ENCODE measurements at places on chromosomes 4 and X.

DNA sequence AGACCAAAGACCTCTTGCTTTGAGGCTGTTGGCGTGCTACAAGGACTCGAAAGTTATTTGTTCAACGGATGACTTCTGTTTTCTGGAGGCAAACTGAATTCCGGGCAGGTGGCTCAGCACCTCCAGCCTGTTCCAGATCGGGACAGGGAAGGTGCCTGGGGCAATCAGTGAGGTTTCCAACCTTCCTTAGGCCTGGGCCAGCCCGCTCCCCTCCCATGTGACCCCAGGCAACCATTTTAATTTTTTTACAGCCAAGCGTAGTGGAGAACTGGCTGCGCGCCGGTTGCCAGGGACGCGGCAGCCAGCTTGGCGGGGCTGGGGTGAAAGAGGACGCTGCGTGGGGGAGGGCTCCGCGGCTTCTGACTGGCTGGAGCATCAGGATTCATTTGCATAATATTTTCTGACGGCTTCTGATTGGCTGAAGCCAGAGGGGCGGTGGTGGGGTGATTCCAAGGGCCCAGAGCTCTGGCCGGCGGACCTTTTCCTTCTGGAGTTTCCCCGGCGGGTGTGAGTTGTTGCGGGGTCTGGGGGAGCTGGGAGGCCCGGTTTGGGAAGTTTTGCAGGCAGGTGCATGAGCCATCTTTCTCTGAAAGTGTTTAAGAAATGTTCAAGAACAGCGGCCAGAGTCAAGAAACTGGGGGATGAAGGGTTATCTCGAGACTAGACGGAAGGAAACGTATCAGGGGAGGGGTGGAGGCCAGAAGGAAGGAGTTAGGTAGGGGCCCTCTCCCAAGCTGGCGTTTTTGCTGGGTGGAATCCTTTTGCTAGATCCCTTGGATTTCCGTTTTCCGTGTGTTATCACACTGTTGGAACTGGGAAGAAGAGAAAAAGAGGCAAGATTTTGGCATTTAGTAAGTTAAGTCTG lies at the start of gene MID1IP1:
Gene MID1IP1 (plus strand): TSS at position 479 of the 865 bp plus-strand sequence. CDS start 3,488 bp downstream, outside the sequence.
- peak; percentile 40 for DNase-seq

GRCh38 chr4:85393201-85393600 lies 81.7 kb upstream of the ARHGAP24 start:
- no peak for DNase-seq

DNA sequence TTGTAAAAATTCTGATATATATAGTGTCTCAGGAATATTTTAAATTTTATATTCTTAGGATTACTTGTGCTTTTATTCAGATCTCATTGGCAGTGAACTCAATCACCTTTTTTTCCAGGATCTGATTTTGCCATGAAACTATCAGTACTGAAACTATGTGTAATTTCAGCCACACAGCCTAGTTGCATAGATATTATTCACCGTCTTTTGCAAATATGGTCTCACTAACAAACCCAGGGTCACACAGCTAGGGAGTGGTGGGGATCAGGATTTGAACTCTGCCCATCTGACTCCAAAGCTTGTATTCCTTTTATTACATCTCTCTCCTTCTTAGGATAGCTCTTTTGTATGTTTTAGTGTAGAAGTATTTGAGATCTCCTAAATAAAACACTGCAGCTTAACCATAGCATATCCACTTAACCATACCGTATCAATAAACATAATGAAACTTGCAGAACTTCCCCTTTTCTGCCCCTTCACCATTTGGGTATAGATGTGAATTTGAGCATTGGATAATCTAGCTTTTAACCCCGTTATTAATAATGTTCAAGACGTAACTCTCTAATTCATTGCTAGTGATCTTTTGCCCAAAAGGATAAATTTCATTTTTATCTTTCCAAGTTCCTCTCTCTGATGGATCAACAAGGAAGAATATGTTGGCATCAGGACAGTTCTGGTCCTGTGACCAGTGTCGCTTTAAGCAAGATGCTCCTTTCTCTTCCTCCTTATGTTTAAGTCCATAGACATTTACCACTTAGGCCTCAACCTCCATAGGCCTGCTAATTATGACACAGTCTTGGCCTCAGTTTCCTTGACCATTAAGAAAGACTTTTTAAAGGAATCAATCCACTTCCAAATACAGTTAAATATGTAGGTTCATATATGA lies 74.6 kb downstream of the RAPGEF2 start:
- no peak for DNase-seq

GRCh38 chr4:20496068-20496467 lies 204.2 kb upstream of the PACRGL start:
- no peak for DNase-seq

DNA sequence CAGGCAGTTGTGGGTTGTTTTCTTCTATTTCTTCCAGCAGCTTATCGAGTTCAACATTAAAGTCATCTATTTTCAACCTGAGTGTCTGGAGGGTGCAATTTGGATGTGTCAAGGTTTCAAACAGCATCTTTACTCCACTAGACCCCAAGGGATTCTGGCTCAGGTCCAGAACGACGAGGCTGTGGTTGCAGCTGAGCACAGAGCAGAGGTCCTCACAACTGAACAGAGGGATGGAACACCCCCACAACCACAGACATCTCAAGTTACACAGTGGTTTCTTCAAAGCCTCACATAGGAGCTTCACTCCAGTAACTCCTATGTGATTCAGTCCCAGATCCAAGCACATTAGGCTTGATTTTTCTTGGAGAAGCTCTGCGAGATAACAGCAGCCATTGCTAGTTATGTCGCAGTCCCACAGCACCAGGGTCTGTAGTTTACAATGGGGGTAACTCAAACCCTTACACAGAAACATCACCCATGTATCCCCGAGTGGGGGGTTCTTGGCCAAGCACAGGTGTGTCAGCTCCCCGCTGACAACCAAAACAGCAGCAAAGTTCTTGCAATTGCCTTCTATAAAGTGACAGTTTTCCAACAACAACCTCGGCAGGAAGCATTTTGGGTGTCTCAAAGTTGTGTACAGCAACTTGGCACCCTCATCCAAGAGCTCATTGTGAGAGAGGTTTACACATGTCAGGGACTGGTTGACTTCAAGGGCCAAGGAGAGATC lies 2.8 kb downstream of the NLRP2B start:
- no peak for DNase-seq

DNA sequence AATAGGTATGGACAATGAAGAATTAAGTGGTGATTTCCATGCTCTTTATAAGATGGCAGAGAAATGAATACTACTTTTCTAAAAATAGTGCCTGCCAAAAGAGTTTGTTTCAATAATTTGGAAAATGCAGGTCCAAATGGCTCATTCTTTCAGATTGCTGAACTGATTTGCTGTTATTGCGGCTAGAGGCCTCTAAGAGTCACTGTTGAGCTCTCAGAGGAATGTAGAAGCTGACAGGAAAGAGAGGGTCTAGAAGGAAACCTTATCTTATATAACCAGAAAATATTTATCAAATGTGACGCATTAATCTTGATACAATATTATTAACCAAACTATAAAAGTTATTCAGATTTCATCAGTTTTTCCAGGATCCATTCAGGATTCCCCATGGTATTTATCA lies 65.7 kb upstream of the PAGE1 start:
- DNase-seq = no peak

- DNase-seq = no peak
Measured at GRCh38 chrX:40240844-40241243, 143.1 kb upstream of the BCOR start.

- DNase-seq = no peak
Measured at GRCh38 chrX:23745786-23746185, 2.7 kb upstream of the ACOT9 start.

DNA sequence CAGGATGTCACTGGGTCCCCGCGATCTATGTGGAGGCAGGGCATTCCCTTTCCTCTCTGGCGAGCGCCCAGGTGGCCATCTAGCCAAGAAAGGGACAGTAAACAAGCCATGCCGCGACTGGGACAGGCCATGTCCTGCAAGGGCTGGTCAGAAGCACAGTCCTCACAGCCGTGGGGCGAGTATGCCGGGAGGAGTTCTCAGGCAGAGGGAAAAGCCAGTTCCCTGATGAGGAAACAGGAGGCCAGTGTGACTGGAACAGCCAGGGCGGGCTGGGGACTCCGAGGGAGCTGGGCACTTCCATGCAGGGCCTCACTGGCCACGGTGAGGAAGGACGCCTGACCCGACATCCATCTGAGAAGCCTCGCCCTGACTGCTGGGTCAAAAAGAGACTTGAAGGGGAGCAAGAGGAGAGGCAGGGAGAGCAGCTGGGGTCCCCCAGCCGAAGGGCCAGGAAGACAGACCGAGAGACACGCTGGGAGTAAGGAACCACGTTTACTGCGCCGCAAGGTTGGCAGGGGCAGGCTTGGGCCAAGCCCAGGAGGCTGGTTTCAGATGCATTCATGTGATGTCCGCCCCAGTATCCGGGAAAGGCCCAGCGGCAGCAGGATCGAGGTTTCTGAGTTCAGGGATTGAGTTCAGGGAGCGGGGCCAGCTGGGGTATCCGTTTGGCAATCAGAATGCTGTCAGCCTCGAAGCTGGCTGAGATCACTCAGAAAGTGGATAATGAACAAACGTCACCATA lies 15.0 kb downstream of the CFAP99 start:
- DNase-seq = no peak

DNA sequence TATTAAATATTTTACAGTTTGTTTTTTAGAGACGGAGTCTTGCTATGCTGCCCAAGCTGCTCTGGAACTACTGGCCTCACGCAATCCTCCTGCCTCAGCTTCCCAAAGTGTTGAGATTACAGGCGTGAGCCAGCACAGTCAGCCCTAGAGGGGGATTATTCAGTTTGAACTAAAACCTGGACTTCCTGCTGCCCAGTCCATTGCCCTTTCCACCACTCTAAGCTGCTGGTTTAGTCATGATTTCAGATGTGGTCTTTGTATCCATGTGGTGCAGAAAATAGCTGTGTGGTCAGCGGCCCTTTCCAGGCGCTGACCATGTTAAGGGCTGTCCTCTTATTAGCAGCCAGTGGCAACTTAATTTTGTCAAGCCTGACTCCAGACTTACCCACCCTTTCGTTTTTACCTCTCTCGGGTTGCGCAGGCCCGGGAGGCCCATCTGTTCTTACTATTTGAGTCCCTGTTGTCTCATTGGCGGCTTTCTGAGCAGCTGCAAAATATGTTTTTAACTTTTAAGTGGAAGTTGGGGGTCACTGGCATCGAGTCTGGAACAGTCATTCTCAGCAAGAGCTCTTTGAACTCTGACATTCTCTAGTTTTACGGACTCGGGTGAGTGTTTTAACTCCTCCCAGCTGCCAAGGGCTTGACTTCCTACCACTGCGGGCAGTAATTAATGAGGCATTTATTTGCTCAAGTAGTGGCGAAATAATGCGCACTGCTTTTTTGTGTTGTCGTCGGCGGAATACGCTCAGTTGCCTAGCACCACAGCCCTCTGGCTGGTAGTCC lies 773 bp upstream of the VMA21 start:
- DNase-seq = no peak

GRCh38 chr4:118833192-118833820 lies 2.6 kb downstream of the SEC24D start:
- DNase-seq = no peak

DNA sequence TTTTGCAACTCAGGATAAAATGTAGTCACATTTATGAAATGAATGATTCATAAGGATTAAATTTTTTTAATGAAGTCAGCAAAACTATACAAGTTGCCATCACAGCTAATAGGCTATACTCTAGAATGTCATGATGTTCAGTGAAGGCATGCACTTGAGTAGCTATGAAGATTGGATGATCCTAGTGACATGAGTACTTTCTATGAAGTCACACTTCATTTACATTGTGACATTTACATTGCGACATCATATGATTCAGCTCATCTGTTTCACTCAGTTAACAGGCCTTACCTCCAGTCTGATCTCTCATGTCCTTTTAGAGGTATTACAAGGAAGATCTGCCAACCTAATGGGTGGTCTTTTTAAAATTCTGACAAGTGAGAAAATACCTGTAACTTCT lies 82.7 kb upstream of the FGF13 start:
- no peak for DNase-seq

DNA sequence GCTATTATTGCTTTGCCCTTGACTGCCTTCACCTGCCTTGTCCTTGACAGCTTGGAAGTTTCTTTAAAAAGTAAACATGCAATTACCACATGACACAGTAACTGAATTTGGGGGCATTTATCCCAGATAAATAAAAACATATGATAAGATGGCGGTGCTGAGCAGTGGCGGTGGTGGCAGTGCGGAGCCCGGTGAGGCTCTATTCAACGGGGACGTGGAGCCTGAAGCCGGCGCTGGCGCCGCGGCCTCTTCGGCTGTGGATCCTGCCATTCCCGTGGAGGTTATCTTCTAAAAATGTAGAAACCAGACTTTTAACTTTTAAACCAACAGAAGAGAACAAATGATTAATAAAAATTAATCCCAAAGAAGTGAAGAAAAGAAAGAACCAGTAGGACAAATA lies 59.7 kb upstream of the ZDHHC15 start:
- DNase-seq = no peak

DNA sequence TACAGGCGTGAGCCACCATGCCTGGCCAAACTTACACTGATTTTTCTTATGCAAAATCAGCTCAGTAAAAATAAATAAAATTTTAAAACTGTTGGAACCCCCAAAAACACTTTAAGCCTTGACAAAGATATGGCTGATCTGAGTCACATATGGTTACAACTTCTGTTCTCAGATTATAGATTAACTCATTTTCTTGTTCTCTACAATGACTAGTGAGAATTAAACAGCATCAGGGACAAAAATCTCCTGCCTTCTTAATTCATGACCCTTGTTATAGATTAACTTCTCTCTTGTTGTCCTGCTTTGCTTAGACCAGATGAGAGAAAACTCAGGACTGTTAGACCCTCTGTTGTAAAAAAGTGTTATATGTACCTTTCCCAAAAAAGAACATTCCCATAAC lies 24.2 kb upstream of the EXOC1L start:
- DNase-seq = no peak

- no peak for DNase-seq
Measured at GRCh38 chrX:93420525-93421082, 252.8 kb downstream of the NAP1L3 start.

DNA sequence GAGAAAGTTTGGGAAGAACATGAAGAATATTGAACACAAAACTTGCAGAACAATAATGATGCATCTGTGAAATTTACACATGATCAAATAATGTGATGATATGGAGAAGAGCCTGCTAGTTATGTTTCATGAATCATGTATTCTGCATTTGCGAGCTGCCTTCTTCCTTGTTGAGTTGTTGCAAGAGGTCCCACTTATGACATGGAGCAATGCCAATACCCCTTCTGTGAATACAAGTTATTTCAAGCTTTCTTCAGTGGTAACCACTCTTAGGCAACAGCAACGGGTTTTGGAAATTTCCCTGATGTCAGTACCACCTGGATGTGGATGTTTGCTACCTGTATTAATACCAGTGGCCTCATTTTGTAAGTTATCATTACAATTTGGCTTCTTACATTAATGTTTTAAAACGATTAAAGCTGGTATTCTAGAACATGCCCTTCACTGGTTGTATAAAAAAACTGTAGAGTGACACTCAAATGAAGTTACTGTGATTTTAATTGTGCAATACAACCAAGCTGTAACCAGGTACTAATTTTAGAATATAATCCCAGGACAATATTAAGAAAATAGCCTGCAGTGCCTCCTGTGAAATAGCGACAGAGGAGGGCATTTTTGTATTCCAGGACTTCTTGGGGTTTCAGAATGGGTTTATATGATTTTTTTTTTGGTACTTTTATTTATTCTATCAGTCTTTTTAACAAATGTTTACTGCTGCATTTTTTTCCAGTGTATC lies 25.3 kb downstream of the IQCM start:
- DNase-seq = no peak

- no peak for DNase-seq
Measured at GRCh38 chr4:130296448-130296847, 1200.5 kb downstream of the C4orf33 start.

All from AG04449 (cell line).